Caki2 (cell line): ENCODE measurements at places on chromosomes 6 and 20.
A peak's percentile ranks its signal among the peaks of the same experiment; 100 is the strongest.

DNA sequence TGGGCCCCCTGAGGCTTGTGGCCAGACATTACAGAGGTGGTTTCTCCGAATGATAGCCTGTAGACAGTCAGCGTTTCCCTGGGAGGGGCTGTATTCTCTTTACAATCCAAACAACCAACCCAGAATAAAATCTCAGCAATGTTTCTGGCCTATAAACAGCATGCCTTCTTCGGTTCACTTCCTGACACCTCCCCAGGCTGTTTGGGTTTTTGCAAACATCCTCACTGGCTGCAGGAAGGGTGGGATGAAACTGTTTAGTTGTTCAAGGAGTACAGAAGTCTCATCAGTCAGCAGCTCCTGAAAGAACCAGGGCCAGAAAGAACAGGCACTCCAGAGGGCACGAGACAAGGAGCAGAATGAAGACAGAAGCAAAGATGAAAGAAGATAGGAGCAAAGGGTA lies 350.0 kb downstream of the QKI start:
- DNase-seq = no peak

DNA sequence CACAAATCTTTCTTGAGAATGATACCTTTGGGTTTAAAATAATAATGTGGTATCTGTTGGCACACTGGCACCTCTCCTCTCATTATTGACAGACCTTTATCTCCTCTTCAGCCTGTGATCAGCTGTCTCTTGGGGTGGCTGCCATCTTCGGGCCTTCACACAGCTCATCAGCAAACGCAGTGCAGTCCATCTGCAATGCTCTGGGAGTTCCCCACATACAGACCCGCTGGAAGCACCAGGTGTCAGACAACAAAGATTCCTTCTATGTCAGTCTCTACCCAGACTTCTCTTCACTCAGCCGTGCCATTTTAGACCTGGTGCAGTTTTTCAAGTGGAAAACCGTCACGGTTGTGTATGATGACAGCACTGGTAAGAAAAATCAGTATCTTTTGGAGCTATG lies 232.8 kb downstream of the GRIK2 start:
- no peak for DNase-seq

GRCh38 chr6:139520321-139520768 lies 145.9 kb upstream of the CITED2 start:
- no peak for DNase-seq

DNA sequence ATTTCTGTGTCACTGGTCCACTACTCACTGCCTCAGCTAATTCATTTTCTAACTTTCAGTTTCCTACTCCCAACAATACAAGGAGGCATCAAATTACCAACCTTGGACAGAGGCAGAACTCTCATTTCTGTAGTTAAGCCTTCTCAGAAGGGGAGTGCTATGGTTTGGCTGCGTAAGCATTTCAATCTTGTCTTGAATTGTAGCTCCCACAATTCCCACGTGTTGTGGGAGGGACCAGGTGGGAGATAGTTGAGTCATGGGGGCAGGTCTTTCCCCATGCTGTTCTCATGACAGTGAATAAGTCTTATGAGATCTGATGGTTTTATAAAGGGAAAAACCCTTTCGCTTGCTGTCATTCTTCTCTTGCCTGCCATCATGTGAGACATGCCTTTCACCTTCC lies 22.9 kb downstream of the HLA-DRA start:
- peak; percentile 88 for DNase-seq

- no peak for DNase-seq
These were observed 6.3 kb downstream of the TAF4 start for GRCh38 chr20:62059401-62059800.

DNA sequence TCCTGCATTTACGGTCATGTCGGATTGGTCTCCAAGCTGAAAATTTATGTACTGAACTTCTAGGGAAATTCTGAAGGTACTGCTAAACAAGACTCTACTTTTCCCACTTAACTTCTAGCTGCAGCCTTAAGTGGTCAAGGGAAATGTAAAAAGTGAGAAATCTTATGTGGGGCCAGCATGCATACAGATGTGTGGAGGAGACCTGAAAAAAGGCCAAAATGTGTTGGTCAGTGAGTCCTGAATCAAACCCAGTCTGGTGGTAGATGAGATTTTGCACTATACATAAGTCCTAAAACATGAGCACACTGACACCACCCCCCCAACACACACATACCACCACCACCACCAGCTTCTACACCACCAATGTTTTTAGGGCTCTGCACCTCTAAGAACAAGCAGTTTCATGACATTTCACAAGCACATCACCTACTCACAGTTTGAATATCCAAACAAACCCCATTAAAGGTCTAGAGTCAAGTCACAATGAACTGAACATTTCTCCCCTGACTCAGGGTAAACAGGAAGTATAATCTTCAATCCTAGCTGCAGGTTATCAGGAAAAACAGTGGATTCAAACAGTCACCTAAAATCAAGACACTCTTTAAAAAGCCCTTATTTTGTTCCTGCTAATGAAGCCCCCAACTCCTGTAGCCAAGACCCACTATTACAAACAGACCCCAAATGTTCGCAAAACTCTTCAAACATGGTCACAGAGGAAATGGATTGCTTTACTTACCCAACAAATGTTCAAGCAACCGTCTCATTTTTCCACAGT lies 1.6 kb downstream of the ZMYND8 start:
- no peak for DNase-seq

DNA sequence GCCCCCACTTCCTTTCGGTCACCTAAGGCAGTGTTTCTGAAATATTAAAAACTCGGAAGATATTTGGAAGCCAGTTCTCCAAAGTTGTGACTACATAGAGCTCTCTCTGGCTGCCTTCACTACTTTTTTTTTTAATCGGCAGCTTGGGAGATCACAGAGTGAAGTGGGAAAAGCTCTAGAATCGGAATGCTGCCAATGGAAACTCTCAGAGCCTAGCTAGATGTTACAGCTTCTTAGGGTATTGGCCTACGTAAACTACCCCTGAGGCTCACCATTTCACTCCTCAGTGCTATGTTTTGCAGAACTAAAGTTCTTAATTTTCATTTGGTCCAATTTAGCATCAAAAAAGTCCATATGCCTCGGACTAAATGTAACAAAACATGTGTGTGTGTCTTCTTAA lies 14.5 kb downstream of the SERPINB1 start:
- DNase-seq = no peak

GRCh38 chr6:3506200-3506599 lies 49.4 kb upstream of the SLC22A23 start:
- no peak for DNase-seq

- no peak for DNase-seq
These were observed 101.4 kb downstream of the PACRG start for GRCh38 chr6:162829013-162829742.

DNA sequence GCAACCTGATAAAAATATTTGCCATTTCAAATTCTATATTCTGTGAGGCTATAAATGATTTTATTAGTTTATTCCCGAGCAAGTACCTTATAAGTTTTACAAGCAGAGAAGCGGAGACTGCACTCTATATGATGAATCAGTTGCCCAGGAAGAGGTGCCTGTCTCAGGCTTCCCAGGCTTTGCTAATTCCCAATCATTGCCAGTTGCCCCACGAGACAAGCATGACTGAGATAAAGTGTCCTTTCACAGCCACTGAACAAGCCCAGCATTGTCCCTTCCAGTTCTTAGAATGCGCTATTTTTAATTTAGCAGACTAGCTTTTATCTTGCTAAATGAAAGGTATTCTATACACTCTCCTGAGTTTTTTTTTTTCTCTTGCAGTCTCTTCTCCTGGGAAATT lies 260.7 kb downstream of the ALDH8A1 start:
- DNase-seq = no peak

- DNase-seq = peak; percentile 78
These were observed at the start of gene KIF6 for GRCh38 chr6:39724787-39725631. Gene KIF6, minus strand, starts transcription at chr6:39725408. Its CDS starts 98 bp downstream, at chr6:39725310.

DNA sequence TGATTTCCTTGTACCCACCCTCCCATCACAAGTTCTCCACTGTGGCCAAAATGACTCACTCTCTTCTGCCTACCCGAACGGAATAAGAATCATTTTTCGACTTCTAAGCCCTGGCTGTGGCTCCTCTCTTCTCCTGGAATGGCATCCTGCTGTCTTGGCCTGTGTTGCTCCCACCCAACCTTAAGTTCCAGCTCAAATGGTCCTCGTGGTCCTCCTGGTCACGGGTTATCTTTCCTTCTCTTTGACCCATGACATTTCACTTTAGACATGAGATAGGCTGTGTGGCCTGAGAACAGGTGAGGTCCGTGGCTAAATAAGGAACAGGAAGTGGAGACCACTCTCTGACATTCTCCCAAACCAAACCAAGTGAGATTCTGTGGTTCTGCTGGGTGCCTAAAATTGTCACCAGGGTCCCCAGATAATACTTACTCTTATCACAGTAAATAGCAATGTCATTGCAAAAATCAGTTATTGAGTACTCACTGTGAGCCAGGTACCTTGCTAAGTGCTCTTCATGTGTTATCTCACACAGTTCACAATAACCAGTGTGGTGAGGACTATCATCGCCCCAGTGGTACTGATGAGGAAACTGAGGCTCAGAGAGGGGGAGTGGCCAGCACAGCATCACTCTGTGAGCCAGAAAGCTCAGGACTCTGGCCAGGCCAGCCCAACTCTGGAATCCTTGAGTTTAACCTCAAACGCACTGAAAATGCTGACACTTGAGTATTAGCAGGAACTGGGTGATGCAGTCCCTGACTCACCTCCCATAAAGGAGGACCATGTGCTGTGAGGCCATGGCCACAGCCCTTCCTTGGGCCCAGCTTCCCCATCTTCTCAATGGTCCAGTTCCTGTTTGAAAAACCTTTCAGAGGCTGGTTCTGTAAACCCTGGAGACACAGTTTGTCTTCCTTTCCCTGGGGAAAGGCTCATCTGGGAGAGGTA lies 74.8 kb upstream of the SIRPA start:
- no peak for DNase-seq

GRCh38 chr6:80227545-80228105 lies 121.2 kb downstream of the BCKDHB start:
- DNase-seq = no peak

DNA sequence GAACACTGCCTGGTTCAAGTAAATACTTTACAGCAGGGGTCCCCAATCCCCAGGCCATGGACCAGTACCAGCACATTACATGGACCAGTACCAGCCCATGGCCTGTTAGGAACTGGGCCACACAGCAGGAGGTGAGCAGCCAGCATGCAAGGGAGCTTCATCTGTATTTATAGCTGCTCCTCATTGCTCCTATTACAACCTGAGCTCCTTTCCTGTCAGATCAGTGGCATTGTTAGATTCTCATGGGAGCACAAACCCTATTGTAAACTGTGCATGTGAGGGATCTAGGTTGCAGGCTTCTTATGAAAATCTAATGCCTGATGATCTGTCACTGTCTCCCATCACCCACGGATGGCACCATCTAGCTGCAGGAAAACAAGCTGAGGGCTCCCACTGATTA lies 12.0 kb upstream of the RBPJL start:
- no peak for DNase-seq

- no peak for DNase-seq
These were observed 711.1 kb downstream of the HDGFL1 start for GRCh38 chr6:23280437-23280836.

- DNase-seq = peak; percentile 79
These were observed 171.5 kb downstream of the QKI start for GRCh38 chr6:163585932-163586437.

- DNase-seq = no peak
These were observed 2.1 kb upstream of the KCNS1 start for GRCh38 chr20:45103072-45103471.

GRCh38 chr6:17429383-17430061 lies 36.1 kb downstream of the CAP2 start:
- DNase-seq = no peak

DNA sequence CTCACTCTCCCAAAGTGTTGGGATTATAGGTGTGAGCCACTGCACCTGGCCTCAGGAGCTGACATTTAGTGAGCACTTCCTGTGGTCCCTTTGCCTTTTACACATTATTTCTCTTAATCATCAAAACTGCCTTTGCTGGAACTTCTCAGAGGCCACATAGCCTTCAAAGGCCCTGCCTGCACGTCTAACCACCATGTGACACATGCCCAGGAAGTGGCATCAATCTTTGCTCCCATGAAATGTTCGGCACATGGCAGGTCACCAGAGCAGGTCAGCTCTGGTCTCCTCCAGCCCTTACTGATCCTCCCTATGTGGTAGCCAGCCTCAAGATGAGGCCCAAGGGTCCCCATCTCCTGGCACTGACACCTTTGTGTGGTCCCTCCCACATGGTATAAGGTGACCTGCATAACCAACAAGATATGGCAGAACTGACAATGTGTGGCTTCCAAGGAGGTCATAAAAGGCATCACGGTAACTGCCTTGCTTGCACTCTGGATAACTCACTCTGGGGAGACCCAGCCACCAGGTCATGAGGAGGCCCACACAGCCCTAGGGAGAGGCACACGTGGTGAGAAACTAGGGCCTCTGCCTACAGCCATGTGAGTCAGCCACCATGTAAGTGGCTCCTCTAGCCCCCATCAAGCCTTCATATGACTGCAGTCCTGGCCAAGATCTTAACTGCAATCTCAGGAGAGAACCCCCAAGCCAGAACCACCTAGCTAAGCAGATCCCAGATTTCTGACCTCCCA lies 28.8 kb upstream of the HMGA1 start:
- no peak for DNase-seq

- DNase-seq = no peak
These were observed 368.5 kb downstream of the TBC1D32 start for GRCh38 chr6:120965814-120966213.

- peak; percentile 85 for DNase-seq
These were observed 62.2 kb downstream of the MYLK4 start for GRCh38 chr6:2688401-2689064.

DNA sequence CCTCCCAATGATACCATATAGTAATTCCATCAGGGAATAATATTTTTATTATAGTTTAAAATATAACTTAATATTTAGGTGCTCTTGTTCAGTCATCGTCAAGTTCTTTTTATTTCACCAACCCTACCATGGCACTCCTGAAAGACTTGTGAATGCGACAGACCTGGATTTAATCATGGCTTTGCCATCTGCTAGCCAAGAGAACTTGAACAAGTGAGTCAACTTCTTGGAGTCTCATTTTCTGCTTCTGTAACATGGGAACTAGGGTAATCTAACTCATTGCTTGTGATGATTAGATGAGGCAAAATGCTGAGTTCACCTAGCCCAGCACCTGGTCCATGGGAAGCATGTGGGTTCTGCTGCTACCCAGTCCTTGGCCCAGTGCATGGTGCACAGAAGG lies 62.9 kb downstream of the ESR1 start:
- no peak for DNase-seq
